AG04449 (cell line): ENCODE measurements at places on chromosomes 11 and 22.

- no peak for DNase-seq
Observed at GRCh38 chr11:16814410-16815046, 76.1 kb downstream of the C11orf58 start.

DNA sequence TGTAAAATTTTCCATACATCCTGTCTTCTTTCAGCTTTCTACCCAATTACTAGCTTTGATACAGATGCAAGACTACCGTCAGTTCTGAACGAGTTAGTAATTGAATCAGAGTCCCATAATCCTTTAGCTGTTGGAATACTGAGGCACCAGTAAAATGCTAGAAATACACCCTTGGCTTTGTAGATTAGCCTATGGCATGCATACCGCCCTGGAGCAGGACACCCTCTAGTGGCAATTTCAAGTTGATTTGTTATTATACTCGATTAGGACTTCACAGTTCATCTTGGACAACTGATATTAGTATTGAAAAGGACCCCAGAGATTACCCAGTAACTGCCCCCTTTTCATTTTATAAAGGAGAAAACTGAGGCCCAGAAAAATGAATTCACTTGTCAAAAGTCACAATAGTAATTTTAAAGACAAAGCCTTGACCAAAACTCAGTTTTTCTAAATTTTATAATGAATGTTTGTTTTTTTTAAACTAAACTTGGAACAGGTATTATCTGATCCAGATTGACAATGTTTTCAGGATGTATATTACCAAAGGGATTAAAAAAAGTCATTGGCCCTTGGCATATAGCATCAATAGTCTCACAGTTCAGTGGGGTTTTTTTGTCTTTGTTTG lies 72.6 kb downstream of the HIPK3 start:
- no peak for DNase-seq

- DNase-seq, result no peak
Observed at GRCh38 chr22:20392983-20393704, 807 bp upstream of the ZNF74 start.

DNA sequence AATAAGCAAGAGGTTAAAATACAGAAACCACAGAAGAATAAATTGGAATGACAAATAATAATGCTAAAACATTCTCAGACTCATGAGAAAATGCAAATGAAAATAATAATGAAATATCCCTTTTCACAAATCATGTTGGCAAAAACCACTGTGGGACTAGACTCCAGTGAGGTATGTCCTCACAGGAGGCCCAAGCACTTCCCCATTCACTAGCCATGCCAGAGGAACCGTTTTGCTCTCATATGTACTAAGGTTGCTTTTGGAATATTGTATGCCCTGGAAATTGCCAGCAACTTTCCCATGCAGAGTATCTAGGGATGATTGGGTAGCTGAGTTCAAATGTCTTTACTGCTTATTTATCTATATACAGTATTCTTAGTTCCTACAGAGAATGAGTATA lies 106.2 kb upstream of the CHORDC1 start:
- no peak for DNase-seq

GRCh38 chr11:61711498-61711897 lies 31.3 kb downstream of the DAGLA start:
- DNase-seq, result no peak

- DNase-seq, result no peak
Observed at GRCh38 chr22:22953791-22954190, 66.2 kb downstream of the IGLL5 start.

GRCh38 chr11:84886344-84886743 lies 740.8 kb downstream of the DLG2 start:
- no peak for DNase-seq

GRCh38 chr11:119316016-119316728 lies 758 bp downstream of the MCAM start:
- DNase-seq, result no peak

DNA sequence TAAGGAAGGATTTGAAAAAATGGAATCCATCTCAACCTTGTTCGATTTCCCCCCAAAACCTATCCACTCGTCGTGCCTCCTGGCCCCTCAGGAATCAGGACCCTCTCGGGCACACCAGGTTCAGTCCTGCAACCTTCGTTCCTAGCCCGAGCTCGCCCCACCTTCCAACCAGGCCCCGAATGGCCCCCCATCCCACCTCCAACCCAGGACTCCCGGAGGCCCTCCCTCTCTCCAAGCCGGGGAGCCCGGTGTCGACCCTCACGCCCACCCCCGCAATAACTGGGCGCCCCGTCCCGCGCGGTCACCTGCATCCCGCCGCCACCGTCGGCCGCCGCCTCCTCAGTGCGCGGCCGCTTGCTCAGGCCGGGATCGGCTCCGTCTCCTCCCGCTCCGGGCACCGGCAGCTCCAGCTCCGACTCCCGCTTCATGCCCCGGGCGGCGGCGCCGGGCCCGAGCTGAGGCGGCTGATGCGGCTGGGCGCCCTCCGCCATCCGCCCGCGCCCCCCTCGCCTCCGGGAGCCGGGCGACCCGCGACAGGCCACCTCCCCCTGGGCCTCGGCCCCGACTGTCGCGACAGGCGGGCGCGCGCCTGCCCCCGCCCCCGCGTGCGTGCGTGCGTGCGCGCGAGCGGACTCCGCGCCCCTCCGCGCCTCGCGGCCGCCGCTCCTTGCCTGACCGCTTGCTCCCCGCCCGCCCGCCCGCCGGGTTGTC lies 534 bp downstream of the RBFOX2 start:
- DNase-seq, result no peak

DNA sequence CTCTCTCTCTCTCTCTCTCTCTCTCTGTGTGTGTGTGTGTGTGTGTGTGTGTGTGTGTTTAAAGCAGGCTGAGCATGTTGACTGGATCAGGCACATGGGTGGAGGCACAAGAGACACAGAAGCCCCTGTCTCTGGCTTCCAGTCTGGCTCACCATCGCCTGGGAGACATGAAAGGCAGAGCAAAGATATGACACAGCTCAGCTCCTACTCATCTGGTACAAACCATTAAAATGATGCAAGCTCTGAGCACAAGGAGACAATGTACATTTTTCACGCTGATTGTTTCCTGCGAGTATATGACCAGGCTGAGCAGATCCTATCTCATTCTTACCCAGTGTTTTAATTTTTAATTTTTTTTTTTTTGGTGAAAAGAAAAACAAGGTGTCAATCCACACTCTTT lies 9.5 kb downstream of the SLC6A5 start:
- no peak for DNase-seq

GRCh38 chr22:46073683-46074504 lies 76.4 kb upstream of the PPARA start:
- DNase-seq, result no peak

DNA sequence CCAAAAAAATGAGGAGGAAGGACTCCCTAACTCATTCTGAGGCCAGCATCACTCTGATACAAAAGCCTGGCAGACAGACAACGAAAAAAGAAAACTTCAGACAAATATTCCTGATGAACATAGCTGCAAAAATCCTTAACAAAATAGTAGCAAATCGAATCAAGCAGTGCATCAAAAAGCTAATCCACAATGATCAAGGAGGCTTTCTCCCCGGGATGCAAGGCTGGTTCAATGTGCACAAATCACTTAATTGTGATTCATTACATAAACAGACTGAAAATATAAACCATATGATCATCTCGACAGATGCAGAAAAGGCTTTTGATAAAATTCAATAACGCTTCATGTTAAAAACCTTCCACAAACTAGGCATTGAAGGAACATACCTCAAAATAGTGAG lies 16.4 kb downstream of the MTMR2 start:
- no peak for DNase-seq

DNA sequence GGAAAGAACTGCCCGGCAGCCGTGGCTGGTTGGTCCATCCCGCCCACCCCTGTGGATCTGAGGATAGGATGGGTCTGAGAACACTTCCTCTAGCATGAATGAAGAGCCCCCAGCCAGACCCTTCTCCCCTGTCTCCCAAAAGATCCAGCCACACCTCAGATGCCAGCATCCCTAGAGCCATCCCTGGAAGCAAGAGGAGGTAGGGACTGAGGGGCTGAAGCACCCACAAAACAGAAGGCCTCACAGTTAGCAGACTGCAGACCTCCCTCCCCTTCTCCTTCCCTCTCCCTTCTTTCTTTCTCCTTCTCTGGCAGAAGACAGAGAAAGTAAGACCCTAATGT lies 1.7 kb downstream of the NRXN2 start:
- DNase-seq, result no peak

DNA sequence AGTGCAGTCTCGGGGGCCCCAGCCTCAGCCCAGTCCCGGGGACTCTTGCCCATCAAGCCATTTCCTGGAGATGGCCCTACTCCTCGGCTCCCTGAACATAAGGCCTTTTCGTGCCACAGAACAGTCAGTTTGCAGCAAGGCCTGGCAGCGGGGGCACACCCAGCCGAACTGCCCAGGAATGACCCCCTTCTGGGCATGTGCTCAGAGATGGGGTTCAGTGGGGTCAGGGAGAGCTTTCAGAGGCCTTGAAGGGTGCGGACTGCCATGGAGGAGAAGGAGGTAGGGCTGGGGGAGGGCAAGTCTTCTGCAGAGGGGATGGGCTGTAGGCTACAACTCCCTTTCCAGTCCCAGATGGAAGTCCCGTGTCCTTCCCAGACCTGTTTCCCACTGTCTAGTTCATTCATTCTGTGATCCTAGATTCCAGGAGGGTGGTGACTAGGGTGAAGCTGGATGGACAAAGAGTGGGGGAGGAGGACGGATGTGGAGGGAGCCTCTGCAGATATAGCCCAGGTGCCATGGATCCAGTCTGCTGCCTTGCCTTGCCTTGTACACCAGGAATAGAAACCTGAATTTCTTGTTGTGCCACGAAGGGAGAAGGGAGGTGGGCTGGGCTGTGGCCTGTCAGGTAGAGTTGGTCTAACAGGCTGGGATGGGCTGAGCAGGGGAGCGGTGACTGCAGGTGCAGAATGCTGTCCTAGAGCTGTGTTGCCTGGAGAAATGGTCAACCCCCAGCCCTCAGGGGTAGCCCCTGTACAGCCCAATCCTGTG lies 14.2 kb upstream of the OMP start:
- DNase-seq, result no peak

DNA sequence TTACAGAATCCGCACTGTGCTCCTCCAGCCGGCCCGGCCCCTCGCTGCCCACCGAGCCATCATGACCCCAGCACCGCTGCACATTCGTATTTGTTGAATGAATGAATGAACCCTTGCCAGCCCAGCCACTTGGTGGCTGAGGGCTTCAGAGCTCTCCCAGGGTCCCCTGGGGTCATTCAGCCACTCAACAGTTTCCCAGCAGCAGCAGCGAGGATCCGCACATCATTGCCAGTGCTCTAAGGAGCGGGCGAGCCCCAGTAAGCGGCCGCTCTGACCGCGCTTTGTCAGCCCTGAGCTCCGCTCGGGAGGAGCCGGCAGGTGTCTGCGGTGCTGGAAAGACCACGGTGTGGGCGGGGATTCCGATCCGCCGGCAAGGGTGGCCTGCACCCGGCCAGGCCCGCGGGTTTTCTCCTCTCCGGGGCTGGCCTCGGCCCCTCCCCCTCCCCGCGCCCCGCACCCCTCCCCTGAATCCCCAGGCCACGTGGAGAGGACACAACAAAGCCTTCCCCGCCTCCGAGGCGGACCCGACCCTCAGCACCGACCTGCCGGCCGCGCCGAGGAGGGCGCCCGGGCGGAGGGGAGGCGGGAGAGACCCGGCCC lies 563 bp downstream of the BID start:
- DNase-seq, result no peak

DNA sequence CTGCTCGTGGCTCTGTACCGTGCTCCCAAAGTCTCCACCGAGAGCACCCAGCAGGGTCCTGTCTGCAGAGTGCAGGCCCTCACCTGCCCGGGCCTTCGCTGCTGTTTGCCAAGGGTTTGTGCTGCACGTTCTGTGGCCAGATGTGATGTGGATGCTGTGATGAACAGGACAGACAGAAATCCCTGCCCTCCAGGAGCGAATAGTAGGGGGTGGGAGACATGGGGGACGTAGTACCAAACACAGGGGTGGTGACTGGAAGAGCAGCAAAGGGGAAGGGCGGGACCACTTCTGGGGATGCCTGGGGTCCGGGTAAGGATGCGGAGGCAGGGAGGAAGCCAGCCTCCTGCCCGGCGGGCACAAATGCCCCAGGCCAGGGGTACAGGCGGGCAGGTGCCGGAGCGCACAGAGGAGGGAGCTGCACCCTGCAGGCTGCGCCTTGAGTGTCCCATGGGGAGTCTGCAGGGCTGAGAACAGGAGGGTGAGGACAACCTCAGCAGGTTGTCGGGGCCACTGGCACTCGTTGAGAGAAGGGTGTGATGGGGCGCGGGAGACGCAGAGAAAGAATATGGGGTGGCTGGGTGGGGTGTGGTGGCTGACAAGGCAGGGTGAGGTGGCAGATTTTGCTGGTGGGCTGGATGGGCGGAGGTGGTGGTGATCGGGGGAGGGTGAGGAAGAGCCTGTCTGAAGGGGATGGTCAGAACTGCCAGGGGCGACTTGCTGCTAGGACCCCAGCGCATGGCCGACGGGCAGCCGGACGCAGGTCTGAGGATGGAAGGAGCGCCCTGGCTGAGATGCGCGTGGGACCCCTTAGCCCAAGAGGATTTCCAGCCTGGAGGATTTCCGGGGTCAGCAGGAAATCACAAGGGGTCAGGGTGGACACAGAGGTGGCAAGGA lies 16.3 kb upstream of the CTSD start:
- DNase-seq, result no peak

- DNase-seq, result no peak
Observed at GRCh38 chr11:2121227-2122130, 17.7 kb downstream of the IGF2 start.

DNA sequence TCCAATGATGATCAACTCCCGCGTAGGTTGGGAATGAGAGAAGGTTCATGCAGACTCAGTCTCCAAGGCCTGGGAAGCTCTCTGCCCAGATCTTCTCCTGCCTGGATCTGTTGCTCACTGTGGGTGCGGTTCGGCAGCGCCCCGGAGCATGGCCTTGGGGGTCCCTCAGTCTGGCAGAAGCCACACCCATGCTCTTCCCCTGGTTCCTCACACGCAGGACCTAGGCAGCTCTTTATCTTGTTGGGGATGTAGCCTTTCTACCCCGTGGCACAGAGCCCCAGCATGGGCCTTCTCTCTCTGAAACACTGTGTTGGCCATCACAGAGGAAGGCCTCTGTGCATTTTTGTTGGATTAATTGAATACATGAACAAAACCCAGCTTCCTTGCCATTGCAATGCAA lies 1461.6 kb downstream of the BRD1 start:
- DNase-seq, result no peak

DNA sequence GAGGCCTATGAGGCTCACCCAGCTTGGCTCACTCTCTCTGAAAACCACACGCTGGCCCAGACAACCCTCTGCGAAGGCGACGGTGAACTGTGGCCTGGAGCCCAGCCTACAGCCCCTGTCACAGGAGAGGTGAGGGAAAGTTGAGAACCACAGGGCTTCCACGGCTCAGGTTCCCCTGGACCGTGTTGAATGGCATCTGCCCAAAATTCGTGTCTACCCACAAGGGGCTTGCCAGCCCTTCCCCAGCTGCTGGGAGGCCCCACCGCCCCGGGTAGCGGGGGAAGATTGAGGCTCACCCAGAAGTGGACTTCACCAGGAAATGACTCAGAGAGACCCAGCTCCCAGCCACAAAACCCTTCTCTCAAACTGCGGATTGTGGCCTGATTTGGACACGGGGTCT lies 197.1 kb downstream of the CTTN start:
- no peak for DNase-seq

- no peak for DNase-seq
Observed at GRCh38 chr11:134879341-134879740, 467.3 kb upstream of the B3GAT1 start.
